ENCODE measurements at places on chromosomes 13 and 19.

- DNase-seq = no peak
Measured at GRCh38 chr13:42214446-42214845, 57.5 kb upstream of the AKAP11 start.

GRCh38 chr13:23157781-23158180, 23.0 kb upstream of the SGCG start:
- DNase-seq = no peak

- DNase-seq = peak; percentile 95
Measured at GRCh38 chr19:46975925-46976782, 43.5 kb upstream of the NPAS1 start.

GRCh38 chr19:55173714-55174409, 6.2 kb downstream of the SYT5 start:
- peak; percentile 87 for DNase-seq

DNA sequence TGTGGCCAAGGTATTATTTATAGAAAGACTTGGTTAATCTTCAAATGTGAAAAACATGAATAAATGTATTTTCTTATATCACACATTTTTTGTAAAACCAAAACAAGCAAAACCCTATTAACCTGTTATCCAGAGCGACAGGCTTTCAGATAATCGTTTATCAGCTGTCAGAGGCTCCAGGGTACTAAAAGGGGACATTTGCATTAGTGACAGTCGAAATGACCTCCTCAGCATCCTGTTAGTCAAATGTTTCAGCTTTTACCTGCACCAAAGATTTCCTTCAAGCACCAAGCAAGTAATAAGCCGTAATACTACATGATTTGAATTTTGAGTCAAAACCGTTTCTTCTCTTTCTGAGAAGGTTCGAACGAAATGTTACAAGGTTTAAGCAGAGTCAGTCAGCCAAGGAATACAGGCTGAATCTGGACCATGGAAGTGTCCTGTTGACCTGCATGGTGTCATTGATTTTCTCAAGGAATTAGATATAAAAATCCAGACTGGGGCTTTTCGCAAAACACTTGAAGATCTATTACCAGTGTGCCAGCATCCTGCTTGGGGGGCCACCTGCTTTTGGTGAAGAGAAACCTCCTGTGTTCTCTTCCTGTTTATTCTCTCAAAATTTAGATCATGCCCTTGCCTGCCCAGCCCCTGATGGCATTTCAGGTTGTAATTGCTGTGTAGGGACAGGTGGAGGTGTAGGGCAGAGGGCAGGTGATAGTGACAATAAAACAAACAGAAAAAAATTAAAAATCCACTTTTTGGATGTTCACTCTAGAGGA, 11.3 kb upstream of the RFC3 start:
- DNase-seq = no peak

DNA sequence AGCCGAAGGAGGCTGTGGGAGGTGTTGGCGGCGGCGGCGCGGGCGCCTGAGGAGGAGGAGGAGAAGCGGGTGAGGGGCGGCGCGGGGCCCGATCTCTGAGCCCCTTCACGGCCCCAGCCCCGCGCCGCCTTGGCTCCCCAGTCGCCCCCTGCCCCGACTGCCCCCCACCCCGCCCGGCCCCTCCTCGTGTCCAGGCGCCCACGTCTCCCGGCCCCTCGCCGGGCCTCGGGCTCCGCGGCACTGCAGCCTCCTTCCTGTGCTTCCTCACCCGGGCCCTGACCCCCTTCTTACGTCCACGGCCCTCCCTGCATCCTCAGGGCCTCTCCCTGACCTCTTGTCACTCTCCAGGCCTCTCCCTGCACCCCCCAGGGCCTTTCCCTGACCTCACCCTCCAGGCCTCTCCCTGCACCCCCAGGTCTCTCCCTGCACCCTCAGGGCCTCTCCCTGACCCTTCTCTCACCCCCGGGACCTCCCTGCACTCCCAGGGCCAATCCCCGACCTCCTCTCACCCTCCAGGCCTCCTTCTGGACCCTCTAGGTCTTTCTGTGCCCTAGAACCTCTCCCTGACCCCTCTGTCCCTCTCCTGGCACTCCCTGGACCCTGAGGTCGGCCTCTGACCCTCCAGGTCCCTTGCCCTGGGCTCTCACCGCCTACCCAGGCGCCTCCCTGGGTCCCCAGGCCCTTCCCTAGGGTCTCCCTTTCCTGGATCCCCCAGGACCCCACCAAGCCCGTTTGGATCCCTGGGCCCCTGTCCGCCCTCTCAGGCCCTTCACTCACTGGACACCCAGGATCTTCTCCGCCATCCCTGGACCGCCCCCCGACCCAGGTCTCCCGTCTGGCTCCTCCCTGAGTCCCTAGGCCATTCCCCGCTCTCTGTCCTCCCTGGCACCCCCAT, 460 bp downstream of the KMT5C start:
- no peak for DNase-seq

- DNase-seq = no peak
Measured at GRCh38 chr19:3491396-3492119, 8.3 kb upstream of the SMIM44 start.

GRCh38 chr19:18287836-18288772, 6.7 kb upstream of the JUND start:
- DNase-seq = peak; percentile 43

GRCh38 chr19:2479556-2480194, 3.7 kb downstream of the GADD45B start:
- no peak for DNase-seq

GRCh38 chr13:27401210-27401609, 23.2 kb upstream of the GTF3A start:
- DNase-seq = no peak

- no peak for DNase-seq
Measured at GRCh38 chr19:49975051-49975450, 14.1 kb upstream of the SIGLEC11 start.

Data from Daoy (cell line).